Sciatic nerve (tissue), 2 donors: ENCODE measurements at places on chromosomes 4 and X.

DNA sequence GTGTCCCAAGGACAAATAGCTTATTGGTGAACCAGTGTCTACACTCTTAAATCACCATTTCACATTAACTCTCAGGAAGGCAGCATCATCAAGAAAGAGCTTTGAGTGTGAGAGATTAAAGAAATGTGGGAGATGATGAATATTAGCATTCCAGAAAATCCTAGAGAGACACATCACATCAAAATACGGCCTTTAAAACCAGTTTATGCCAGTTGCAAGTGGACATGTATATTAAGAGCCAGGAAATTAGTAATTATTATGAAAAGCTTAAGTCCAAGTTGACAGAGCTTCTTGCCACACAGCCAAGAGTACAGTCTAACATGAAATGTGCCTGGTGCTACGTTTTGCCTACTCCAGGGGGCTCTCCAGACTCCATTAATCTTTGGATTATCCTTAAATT, 503.0 kb upstream of the BOD1L1 start:
- DNase-seq = no peak

DNA sequence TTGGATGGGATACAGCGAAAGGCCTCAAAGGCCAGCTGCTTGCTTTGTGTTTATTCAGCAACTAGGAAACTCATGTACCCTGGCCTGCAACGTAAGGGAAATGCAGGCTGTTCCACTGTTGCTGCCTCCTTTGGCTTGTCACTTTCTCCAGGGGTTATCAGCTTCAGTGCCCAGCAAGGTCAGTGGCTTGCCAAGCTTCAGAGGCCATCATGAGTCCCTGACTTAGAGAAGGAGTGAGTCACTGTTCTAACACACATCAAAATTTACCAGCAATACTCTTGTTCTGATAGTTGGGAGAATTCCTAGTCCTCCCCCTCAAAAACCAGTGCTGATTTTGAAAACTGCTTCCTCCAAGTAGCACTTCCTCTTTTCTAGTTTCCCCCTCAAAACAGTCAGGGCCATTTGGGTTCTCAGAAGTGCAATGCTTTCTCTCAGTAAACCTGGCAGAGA, 250.8 kb downstream of the ARHGAP24 start:
- no peak for DNase-seq

DNA sequence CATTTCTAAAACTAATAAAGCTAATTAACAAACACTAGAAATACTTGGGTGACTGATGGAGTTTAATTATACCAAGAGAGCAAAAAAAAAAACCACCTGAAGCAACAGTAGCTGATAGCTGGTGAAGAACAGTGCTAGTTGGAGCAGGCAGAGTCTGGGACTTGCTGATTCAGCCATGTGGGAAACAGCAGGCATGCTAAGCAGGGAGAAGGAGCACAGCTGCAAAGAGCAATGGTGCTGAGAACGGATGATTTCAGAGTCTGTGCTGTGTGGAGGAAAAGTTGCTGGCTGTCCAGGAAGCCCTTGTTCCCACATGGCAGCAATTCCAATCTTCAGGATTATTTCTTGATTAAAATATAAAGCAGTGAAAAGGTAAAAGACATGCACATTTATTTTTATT, 68.8 kb downstream of the NPY1R start:
- no peak for DNase-seq

DNA sequence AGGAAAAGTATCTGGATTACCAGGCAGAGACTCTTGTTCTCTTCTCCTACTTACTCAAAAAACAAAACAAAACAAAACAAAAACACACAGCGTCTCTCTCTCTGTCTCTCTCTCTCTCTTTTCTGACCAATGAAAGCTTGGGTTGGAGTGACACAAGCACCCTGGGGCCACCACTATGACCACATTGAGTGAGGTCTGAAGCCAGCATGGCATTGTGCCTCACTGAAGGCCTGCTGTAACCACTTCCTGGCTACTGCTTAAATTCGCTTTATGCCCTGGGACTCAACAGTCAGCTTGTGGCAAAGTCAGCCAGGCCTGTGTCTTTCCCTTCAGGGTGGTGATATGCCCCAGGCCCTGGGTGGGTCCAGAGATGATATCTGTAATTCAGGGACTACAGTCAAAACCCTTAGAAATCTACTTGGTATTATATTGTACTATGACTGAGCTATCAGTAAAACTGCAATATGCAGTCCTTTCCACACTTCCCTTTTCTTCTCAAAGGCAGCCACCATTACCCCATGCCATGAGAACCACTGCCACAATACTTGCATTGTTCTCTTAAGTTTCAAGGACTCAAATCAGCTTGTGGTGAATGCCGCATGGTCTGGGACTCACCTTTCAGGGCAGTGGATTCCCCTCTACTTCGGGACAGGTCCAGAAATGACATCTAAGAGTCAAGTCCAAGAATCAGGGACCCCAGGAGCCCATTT, 606.8 kb upstream of the KLHL4 start:
- DNase-seq = no peak

DNA sequence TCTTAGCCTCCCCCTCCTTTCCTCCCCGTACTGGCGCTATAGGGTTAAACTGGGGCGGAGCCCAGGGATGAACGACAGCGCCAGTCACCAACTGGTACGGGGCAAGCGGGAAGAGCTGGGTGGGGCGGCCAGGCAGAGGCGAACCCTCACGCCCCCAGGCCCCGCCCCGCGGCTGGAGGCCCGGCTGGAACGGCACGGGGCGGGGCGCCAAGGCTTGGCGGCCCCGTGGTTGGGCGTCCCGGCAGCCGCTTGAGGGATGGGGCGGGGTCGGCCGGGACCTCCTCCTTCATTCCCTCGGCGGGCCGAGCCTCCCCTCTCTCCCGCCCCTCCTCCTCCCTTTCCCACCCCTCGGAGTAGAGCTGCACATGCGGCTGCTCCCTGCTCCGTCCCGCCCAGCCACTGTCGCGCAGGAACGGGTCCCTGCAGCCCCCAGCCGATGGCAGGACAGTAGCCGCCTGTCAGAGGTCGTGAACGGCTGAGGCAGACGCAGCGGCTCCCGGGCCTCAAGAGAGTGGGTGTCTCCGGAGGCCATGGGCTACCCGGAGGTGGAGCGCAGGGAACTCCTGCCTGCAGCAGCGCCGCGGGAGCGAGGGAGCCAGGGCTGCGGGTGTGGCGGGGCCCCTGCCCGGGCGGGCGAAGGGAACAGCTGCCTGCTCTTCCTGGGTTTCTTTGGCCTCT, at the start of gene EDA:
TSS of gene EDA (plus strand) at position 335 of the 678 bp plus-strand sequence.
- DNase-seq = peak; percentile 89

DNA sequence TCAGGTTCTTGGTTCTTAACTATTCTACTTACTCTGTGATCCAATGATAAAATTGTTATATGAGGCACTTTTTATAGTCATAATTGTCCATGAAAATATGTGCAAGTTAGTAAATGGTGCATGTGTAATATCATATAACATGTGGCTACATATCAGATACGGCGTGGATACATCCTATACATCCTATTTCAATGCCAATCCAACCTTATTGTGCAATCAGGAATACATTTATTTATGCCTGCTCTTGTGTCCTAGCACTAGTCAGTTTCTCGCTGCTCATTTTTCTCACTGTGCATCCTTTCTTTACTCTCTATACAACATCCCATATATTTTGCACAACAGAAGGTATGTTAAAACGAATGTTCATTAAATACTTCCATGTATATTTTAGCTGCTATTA, 1141.1 kb downstream of the FAT4 start:
- DNase-seq = no peak

GRCh38 chrX:74781507-74782034, 143.7 kb downstream of the NEXMIF start:
- DNase-seq = no peak

- DNase-seq = no peak
These were observed 286.8 kb upstream of the VCX3A start for GRCh38 chrX:6821730-6822129.

GRCh38 chrX:100768679-100769338, 36.9 kb upstream of the SYTL4 start:
- peak; percentile 92 for DNase-seq

DNA sequence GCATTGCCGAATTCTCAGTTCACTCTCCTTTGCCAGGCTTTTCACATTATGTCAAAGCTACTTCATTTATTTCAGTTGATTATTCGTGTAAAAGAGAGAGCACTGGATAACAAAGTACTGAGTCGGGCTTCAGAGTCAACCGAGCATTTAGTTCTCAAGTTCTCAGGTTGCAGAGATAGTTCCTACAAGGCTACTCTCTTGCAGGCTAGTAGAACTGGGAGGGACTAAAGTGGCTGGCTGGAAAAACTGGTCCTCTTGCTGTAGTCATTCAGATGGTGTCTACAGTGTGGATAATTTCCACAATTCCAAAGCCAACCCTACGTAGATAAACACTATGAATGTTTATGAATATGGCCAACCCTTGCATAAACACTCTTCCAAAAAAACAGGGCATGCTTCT, 4.6 kb upstream of the CCNG2 start:
- no peak for DNase-seq

- DNase-seq = no peak
These were observed 642.6 kb upstream of the HS3ST1 start for GRCh38 chr4:12071316-12071715.

- no peak for DNase-seq
These were observed 29.4 kb downstream of the SNX25 start for GRCh38 chr4:185238750-185239149.

- DNase-seq = peak; percentile 19
These were observed 8.1 kb downstream of the JAKMIP1 start for GRCh38 chr4:6192245-6192644.

DNA sequence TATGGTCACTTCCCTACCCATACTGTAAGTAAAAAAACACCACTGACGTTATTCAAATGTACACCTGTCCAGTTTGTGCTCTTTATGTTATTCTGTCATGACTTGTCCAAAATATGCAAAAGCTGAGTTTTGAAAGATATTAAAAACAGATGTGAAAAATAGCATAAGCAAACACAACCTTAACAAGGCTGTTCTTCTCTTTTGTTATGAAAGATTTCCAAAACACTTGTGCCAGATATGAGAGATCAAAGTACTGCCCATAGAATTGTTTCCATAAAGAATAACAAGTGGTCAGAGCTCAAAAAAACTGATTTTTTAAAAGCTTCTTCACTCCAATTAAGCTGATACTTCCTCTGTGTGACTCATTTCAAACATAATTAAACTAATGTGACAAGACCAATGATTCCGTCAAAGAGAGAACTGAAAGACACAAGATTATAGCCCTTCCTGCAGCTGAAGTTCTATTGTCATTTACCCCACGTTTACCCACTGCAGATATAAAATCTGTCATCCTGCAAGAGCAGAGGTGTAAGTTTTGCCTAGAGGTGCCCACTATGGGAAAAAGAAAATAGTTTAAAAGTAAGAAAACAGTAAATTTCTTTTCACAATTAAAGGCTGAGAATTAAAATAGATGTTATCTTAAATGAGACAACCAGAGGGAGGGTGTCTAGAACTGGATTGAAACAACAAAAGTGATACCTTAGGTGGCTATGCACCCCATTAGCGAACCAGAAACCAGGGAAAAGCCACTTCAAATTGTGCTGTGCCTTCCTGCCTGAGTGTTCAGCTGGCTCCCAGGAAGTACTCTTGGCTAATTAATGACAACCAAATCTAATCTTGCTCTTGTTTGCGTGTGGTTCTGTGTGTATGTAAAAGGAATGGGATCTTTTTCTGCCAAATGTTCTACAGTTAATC, 30.1 kb downstream of the RASSF6 start:
- no peak for DNase-seq

- no peak for DNase-seq
These were observed 18.4 kb upstream of the ANAPC4 start for GRCh38 chr4:25358515-25359275.

DNA sequence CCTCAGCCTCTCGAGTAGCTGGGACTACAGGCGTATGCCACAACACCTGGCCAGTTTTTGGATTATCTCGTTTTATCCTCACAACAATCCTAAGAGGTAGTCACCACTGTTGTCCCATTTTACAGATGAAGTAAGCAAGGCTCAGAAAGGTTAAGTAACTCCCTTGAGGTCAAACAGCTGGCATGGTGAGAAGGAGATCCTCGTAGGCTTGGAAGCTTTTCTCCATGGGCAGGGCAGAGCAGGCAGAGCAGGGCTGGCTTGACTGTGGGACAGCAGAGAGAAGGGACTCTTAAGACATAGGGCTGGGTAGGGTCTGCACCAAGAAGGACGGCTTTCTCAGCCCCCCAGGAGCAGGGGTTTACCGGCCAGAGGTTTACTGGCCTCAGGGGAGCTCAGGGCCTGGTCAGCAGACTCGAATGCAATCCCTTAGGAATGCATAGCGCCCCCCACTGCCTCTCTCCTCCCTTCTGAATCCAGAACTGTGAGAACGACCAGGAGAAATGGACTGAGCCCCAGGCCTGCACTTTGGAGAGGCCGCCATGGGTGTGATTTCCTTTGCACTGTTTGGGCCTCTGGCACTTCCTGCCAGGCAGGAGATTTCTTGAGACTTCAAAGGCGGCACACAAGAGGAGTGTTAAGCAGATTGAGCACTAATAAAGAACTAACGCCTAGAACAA, 14.0 kb upstream of the CDKN2AIP start:
- DNase-seq = no peak

DNA sequence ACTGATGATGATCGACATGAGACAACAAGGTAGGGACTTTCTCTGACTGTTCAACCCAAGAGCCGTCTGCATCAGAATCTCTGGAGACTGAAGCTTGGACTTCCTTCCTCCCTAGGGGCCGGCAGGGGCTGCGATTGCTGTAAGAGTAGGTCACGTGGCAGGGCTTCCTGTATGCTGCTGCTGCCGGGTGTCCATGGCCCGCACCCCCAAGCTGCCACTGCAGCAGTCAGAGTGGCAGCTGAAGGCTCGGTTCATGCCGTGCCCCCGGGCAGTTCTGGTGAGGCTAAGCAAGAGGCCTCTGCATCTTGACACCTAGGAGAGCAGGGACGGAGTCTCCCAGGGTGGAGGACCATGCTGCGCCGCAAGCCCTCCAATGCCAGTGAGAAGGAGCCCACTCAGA, at the start of gene SASH3:
TSS of gene SASH3 (plus strand) at position 203 of the 400 bp plus-strand sequence. CDS start at position 352, 149 bp downstream.
- peak; percentile 66 for DNase-seq

DNA sequence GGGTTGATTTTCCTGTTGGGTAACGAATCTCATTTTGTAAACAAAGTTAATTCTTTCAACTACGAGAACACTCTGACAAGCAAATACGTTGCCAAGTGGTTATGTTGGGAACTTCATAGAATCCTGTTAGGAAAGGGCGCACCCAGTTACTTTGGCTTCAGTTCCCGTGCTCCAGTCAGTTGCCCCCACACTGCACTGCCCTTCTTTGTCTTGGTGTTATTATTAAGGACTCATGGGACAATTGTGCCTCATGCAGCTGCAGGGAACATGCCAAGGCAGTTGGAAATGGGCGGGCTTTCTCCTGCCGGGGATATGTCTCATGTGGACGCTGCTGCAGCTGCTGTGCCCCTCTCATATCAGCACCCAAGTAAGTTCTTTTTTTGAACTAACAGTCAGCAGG, 28.9 kb downstream of the OFD1 start:
- no peak for DNase-seq

DNA sequence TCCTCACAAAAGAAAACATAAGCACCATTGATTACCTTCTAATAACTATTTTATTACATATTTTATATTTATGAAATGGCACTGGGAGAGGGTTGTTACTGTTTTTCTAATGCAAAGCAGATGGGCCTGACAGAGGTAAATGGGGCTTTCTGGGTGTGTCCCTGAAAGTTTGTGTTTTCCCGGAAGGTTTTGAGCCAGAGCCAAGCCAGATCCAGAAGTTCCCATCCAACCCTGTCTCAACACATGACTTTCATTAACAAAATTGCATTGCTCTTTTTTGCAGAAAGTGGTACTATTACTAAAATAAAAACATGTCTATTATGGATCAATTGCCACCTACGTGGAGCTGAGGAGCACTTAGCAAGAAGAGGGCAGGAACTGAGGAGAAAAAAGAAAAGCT, 181.3 kb downstream of the RAB28 start:
- no peak for DNase-seq

- DNase-seq = no peak
These were observed 40.4 kb downstream of the GAK start for GRCh38 chr4:891747-892146.
